T-helper 9 cell (primary cell): ENCODE measurements at places on chromosomes 11 and 22.

DNA sequence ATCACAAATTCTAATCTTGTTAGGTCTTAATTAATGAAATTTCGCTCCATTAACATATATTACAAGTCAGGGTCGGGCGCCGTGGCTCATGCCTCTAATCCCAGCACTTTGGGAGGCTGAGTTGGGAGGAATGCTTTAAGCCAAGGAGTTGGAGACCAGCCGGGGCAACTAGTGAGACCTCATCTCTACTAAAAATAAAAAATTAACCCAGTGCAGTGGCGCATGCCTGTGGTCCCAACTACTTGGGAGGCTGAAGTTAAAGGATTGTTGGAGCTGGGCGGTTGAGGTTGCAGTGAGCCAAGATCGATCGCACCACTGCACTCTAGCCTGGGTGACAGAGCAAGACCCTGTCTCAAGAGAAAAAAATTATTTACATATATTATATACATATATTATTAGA lies 1.9 kb downstream of the TMA7B start:
- DNase-seq: no peak

- no peak for DNase-seq
Measured at GRCh38 chr11:100663583-100663982, 23.5 kb upstream of the ARHGAP42 start.

GRCh38 chr11:73652046-73652730 lies 5.8 kb downstream of the PLEKHB1 start:
- DNase-seq: no peak

DNA sequence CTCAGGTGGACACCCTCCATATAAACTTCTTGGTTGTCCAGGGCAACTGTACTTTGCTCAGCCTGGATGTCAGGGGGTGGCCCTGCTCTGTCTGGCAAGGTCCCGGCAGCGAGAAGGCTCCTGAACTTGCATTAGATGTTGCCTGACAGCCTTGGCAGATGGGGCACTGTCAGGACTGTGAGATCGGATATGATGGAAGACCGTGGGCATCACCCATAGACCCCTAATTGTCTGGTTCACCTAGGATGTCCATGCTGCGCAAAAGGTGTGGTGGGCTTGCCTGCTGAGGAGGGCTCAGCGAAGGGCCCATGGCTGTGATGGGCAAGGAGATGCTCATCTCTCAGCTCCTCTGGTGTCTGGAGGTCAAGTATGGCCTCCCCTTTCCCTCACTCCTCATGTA lies 62.7 kb downstream of the MYO18B start:
- no peak for DNase-seq

DNA sequence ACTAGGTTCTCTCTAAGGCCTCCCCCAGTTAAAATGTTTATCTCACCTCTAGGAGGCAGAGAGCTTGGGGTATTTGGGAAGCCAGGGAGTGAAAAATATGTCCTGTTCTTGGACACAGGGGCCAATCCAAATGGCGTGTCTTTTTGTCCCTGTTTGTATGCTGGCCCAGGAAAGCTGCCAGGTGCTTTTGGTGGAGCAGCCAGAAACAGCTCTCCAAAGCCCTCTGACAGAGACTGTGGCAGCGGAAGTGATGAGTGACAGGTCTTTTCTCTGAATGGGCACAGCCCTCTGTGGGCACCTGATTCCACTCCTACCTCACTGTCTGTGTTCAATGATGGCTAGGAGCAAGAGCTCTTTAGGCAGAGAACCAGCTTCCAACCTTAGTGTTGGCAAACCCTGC lies 106.4 kb upstream of the KIRREL3 start:
- DNase-seq: no peak

GRCh38 chr11:120652705-120653335 lies 141.3 kb downstream of the GRIK4 start:
- no peak for DNase-seq

- no peak for DNase-seq
Measured at GRCh38 chr11:12053606-12054361, 45.4 kb upstream of the DKK3 start.

- no peak for DNase-seq
Measured at GRCh38 chr22:28269277-28269676, 350.2 kb upstream of the PITPNB start.

DNA sequence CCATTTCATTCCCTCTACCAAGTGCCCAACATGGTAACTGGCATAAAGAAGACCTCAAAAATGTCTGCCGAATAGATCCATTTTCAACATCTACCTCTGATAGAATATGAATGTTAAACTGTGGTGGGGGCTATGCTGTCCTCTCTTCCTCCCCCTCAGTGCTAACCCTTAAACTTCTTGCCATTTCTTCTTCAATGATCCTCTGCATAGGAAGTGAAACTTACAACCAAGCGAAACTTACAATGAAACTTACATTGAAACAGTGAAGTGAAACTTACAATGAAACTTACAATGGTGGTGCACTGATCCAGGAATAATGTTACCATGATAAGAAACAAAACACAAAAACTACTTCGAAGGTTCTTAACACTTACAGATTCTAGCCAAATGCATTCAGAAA lies 4.7 kb downstream of the RTCB start:
- DNase-seq: no peak

DNA sequence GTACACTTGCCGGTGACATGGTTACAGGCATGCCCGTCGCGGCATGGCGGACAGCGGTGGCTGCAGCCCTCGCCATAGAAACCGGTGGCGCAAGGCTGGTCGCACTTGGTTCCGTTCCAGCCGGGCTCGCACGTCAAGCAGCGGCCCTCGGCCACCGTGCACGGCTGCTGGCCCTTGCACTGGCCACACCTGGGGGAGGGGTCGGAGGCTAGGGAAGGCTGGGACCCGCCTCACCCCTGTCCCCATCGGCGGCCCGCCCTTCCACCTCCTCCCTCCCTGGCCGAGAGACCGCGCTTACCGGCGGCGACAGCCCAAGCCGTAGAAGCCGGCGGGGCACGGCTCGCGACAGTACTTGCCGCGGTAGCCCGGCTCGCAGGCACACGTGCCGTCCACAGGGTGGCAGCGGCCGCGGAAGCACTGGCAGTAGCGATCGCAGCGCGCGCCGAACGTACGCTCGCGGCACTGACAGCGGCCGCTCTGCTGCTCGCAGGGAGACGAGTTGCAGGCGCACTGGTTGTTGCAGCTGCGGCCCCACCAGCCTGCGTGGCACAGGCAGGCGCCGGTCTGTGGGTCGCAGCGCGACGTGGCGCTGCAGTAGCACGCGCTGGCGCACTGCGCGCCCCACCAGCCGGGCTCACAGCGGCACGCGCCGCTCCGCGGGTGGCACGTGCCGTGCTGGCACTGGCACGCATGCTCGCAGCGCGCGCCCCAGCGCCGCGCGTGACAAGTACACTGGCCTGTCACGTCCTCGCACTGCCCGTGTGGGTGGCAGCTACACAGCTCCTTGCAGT lies 6.7 kb downstream of the SCARF2 start:
- DNase-seq: peak; percentile 37

DNA sequence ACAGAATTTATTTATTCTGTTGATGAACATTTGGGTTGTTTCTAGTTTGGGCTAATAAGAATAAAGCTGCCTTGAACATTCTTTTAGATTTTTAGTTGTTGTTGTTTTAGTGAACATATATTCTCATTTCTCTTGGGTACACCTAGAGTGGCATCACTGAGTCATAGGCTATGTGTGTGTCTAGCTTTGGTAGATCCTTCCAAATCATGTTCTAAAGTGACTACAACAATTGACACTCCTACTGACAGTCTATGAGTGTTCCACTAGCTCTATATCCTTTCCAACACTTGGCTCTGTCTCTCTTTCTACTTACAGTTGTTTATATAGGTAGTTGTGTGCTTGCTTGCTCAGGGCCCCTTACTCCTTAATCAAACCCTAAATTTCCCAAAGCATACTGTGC lies 346.0 kb upstream of the NCAM1 start:
- DNase-seq: no peak

DNA sequence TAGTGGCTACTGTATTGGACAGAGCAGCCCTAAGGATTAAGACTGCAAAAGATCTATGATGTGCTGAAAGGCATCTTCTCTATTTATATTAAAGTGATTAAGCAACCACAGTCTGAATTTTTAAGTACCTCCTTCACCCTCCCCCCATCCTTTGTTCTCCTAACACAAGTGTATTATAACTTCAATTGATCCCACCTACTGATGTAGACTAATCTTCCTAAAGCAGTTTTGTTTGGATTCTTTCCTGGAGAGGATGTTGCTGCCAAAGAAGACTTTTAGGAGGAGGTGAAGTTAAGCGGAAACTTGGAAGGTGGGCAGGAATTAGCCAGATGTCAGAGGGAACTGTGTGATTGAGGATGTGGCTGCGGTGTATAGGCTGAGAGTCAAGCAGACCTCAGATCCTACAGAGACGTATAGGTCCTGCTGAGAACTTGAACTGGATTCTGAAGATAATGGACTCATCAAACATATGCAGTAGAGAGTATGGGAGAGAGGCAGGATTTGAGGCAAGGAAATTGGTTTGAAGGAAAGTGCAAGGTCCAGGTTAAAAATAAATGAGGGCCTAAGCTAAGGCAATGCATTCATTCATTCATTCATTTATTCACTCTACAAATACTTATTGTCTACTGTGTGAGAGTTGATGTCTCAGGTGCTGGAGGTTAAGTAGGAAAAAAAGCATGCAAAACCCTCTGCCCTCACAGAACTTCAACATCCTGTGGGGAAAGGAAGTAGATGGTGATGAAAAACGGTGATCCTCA lies 5.2 kb upstream of the RASSF10 start:
- no peak for DNase-seq

- no peak for DNase-seq
Measured at GRCh38 chr11:46279126-46280099, 2.0 kb downstream of the CREB3L1 start.

DNA sequence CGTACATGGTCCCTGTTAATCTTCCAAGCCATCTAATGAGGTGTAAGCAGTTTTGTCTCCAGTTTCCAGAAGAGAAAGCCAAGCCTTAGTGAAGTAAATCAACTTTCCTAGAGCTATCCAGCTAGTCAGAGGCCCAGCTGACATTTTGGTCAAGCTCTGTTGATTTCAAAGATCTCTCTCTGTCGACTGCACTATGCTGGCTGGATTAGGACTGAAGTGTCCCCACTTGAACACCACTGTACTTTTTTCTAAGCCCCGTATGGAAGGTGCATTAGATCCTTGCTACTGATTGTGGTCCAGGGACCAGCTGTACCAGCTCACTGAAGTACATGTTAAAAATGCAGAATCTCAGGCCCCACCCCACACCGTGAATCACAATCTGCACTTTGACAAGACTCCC lies 176.5 kb upstream of the NAV2 start:
- no peak for DNase-seq

- DNase-seq: no peak
Measured at GRCh38 chr11:64853709-64854108, 9.3 kb upstream of the CDC42BPG start.

DNA sequence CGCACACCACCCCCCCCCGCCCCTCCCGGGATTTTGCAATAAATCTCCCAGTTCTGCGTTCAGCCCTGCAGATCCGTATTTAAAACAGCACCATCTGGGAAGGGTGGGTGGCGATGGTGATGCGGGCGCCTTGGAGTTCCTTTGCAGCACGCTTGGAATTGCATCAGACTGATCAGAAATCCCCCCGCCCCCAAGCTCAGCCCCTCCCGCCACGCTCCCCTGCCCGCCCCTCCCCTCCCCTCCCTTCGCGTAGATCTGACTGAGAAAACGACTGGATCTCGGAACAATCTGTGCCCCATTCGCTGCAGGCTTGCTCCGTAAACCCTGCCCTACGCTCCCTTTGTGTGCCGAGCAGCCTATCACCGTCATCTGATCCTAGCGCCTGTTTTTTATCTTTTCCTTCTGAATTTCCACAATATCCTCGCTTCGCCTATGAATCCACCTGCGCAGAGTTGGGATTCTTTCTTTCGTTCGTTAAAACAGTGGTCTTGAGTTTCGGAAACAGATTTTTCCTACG lies 18.1 kb upstream of the BDNF start:
- DNase-seq: no peak

- no peak for DNase-seq
Measured at GRCh38 chr22:49396817-49397216, 430.9 kb downstream of the BRD1 start.

- no peak for DNase-seq
Measured at GRCh38 chr11:8512547-8512946, 81.5 kb downstream of the STK33 start.

GRCh38 chr22:26748845-26749244 lies 91.5 kb downstream of the MIAT start:
- DNase-seq: no peak

GRCh38 chr11:44701276-44701675 lies 25.5 kb upstream of the TSPAN18 start:
- DNase-seq: no peak

DNA sequence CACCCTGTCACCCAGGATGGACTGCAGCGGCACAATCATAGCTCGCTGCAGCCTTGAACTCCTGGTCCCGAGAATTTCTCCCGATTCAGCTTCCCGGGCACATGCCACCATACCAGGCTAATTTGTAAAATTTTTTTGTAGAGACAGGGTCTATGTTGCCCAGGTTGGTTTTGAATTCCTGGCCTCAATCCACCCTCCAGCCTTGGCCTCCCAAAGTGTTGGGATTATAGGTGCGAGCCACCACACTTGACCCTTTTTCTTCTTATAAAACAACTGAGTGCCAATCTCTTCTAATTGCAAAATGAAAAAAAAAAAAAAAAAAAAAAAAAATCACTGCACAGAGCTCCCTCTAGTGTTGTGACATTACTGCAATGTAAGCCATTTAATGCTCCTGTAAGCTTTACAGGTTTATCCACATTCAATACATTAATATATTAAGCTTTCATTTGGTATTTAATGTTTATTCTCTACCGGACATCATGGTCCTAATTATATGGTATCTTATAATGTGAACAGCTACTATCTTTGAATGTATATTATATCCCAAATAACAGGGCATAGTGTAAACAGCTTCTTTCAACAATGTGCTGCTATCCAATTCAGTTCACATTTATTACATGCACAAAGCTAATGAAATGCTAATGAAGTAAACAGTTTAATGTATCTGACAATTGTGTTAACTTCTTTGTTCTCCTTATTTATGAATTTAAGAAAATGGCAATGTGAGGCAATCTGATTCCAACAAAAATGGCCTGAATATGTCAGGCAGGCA lies 44.6 kb downstream of the COPB1 start:
- DNase-seq: no peak

DNA sequence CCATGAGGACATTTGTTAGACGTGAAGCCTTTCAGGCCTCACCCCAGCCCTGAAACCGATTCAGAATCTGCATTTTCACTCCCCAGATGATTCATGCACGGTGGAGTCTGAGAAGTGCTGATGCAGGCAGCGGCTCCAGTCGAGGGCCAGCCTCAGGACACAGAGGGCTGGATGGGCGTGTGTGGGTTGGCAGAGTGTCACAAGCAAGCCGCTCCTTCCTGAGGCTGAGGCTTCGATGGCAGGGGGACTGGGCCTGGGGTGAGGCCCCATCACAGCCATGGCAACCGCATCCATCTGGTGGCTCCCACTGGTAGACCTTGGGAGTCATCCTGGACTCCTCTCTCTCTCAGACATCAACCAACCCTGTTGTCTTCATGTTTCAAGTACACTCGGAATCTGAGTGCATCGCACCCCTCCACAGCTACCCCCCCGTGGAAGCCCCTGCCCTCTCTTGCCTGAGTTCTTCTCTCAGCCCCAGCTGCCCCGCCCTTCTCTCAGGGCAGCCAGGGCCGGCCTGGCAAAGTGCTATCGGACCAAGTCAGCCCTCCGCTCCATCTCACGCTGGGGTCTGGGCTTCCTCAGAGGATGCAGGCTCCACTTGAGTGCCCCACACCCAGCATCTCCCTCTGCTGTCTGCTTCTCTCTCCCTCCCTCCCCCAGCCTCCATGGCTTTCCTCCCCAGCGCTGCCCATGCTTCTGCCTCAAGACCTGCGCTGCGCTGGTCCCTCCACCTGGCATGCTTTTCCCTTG lies 10.6 kb downstream of the KCNC1 start:
- DNase-seq: no peak
